Activated naive CD4-positive, alpha-beta T cell treated with anti-CD3 and anti-CD28 coated beads, Interleukin-2, amount 50 U/mL, for 16 hours (primary cell): ENCODE measurements at places on chromosomes 11 and 22.

GRCh38 chr11:132357811-132358572 lies 987.6 kb downstream of the NTM start:
- no peak for DNase-seq

- DNase-seq, result no peak
Observed at GRCh38 chr22:46726066-46726985, 11.7 kb downstream of the CERK start.

DNA sequence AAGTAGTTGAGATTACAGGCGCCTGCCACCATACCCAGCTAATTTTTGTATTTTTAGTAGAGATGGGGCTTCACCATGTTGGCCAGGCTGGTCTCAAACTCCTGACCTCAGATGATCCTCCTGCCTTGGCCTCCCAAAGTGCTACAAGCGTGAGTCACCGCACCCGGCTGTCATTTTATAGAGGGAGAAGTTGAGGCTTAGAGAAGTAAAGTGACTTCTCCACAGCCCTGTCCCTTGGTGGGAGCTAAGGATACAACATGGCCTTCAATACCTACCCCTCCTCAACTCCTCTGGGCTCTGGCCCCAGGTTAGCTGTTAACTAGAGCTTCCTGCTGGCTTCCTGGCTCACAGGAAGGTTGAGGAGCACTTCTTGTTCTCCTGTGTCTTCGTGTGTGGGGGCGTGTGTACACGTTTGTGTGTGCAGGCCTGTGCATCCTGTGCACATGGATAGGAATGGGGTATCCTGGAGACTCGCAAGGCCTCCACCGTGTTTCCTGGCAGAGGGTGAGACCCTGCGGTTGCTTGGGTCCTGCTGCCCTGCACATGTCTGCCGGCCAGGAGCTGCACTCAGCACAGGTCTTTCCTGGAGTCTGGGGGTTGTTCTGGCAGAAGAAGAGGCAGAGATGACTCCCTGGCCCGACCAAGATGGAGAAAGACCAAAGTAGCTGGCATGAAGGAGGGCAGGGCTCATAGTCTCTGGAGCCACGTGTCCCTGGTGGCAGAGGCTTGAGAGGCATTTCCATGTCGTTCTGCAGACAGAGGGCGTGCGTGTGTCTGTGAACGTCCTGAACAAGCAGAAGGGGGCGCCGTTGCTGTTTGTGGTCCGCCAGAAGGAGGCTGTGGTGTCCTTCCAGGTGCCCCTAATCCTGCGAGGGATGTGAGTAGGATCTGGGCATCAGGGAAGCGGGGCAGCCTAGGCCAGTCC lies 2.4 kb downstream of the SIDT2 start:
- DNase-seq, result peak; percentile 59

GRCh38 chr11:15987046-15987445 lies 369.3 kb downstream of the SOX6 start:
- DNase-seq, result no peak

- DNase-seq, result no peak
Observed at GRCh38 chr11:3892156-3892555, 36.7 kb downstream of the STIM1 start.

- DNase-seq, result no peak
Observed at GRCh38 chr11:70573701-70574151, 175.4 kb downstream of the CTTN start.

DNA sequence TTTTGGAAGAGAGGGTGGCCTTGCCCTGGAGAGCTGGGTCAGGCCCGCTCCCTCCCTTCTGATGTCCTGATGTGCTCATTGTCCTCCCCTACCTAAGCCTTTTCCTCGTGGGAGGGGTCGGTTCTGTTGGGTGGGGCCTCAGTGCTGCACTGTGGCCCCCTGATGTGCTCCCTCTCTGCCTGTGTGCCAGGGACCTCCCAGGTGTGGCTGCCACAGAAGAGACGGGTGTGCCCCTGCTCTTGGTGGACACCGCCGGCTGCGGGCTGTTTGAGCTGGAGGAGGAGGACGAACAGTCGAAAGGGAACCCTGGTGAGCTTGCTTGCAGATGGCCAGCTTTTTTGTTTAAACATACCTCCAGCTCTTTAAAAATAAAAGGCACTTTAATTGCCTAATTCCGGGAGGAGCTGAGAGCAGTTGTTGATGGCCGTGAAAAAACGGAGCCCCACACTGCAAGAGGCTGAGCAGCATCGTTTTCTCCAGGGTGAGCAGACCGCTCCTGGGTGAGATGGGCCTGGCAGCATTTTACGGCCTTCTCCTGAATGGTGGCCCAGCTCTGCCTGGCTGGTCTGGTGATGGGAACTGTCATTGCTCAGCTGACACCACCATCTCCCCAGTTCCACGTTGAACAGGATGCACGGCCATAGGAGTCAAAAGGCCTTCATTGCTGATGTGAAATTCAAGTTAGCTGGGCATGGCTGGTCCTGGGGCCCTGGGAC lies 30.1 kb downstream of the IGHMBP2 start:
- DNase-seq, result no peak

DNA sequence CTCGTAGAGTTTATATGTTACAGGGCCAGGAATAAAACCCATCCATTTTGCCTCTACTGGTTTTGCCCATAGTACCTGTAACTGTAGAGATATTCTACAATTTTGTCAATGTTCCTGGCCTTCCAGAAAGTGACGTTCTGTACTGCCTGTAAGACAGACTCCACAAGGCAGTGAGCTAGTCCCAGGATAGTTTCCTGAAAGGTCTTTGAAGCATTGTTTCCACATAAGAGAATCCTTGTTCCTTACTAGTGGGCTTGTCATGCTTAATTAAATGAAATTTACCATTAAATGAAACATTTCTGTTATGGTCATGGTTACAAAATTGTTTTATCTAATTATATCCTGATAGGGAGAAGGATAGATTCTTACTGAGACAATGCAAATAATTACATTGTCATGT lies 80.4 kb downstream of the HSD17B12 start:
- DNase-seq, result no peak

DNA sequence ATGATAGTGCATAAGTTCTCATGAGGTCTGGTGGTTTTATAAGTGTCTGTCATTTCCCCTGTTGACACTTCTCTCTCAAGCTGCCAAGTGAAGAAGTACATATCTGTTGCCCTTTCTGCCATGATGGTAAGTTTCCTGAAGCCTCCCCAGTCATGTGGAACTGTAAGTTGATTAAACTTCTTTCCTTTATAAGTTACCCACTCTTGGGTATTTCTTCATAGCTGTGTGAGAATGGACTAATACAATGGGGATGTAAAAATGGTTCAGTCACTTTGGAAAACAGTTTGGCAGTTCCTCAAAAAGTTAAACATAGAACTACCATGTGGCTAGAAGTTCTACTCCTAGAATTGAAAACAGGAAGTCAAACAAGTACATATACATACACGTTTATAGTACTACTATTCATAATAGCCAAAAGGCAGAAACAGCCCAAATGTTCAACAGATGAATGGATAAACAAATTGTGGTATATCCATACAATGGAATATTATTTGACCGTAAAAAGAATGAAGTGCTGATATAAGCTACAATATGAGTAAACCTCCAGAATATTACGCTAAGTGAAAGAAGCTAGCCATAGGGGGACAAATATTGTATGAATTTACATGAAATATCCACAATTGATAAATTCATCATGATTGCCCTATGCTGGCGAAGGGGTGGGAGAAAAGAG lies 16.0 kb upstream of the DKK3 start:
- no peak for DNase-seq

GRCh38 chr11:134819041-134819440 lies 407.0 kb upstream of the B3GAT1 start:
- DNase-seq, result no peak

- DNase-seq, result no peak
Observed at GRCh38 chr22:29190051-29190450, 15.6 kb upstream of the EMID1 start.

DNA sequence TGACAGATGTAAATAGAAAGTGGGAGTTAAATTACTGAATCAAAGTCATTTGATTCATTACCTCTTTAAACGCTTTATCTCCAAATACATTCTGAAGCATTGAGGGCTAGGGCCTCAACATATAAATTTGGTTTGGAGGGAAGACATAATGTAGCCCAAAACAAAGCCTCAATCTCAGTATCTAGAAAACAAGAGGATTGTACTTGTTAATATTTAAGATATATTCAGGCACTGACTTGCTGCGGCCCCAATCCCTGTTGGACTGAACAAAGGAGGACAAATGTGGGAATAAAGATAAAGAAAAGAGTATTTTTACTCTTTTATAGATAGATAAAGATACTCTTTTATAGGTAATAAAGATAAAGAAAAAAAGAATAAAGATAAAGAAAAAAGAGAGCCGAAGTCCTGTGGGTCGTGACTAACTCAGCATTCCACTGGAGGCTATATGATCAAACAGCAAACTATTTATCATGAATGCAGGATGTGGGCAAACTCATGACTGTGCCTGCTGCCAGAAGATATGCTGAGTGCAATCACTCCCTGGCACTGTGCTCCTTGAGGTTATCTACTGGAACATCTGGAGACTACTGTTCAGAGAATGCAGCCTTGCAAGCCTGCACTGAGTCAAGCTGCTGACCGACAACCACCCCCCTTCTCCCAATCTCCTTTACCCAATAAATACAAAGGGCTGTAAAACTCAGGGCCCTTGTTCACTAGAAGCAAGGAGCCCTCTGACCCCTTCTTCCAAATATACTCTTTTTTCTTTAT lies 6.9 kb downstream of the OR10V1 start:
- DNase-seq, result no peak

DNA sequence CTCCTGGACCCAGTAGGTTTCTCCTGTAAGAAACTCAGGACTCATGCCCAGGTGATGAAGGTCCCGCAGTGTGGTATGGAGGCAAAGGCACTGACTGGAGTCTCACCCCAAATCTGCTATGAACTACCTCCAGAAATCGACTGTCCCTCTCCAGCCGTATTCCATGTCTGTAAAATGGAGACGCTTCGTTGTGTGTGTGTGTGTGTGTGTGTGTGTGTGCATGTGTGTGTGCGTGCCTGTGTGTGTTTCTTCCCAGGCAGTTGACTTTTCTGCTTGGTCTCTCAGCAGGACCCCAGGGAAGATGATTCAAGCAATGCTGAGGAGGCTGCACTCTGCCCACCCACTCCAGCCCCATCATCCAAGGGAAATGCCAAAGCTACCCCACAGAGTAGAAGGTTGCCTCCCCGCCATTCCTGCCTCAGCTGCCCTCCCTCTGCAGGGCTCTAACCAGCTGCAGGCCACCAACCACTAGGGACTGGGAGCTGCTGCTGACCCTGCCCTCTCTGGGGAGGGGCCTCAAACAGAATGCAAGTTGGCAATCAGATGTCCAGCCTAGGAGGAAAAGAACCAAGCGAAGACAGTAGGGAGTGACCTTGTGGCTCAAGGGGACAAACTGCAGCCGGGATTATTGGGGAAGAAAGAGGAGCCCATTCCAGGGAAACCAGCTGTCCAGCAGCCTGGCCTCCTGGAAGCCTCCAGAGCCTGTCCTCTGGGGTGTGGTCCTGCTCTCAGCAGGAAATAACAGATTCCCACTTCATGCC lies 56.2 kb downstream of the SLC22A12 start:
- no peak for DNase-seq

DNA sequence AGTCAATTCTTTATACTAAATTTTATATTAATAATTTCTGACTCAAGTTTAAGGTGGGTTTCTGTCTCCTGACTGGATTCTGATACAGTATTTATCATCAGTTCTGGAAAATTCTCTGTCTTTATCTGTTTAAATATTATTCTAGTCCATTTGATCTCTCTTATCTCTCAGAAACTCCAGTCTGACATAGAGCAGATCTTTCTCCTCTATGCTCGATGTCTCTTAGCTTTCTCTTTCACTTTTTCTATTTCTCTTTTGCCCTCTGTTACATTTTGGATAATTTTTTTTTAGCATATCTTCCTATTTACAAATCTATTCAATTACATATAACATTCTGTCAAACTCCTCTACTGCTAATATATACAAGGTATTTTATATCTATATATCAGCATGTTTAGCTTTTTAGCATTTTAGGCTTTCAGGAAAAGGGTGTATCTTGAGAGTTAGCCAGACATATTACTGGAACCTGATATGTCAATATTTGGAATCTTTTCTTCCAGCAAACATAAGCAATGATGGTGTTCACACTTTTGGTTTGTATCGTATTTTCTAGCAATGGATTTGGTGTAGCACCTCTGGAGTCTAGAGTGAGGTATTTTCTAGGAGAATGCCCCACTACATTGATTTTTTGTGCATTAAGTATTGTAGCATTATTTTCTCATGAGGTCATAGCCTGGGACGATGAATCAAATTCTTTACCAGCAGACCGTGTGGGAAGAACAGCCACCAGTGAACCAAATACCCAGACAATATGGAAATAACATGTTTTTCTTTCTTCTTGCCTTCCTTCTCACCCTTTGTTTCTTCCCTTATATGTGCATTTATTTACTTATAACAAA lies 4.1 kb upstream of the NNMT start:
- no peak for DNase-seq

DNA sequence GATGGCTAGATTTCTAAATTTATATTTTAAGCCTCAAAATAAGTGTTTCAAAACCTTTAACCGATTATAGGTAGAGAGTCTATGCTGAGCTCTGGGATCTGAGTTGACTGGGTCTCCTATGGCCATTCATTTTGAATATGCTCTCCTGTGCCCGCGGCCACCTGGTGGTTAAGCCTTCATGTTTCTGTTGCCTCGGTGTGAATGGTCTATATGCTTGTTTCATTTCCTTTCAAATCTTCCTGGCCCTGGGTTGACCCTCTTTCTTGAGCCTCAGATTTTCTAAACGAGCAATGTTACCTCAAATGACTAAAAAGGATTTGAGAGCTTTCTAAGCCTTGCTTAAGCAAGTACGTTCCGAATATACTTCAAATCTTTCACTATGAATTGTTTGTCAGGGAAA lies 789.4 kb upstream of the KIRREL3 start:
- no peak for DNase-seq

- peak; percentile 54 for DNase-seq
Observed at GRCh38 chr22:37228106-37229011, 15.7 kb downstream of the RAC2 start.

DNA sequence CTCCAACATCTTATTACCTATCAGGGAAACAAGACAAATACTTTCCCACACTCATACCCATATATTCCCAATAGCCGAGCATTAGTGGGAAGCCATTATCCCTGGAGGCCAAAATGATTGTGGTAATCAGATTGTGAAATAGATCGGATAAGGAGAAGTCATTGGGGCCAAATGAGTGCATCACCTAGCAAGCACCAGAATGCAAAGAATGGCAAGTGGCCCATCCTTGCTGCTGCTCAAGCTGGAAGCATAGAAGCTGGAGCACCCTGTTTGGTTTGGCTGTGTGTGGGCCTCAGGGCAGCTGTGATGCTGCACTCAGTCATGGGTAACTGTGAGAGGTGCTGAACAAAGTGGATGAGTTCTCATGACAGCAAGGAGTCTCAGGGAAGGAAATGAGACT lies 18.7 kb upstream of the DBX1 start:
- DNase-seq, result no peak

GRCh38 chr11:32425761-32426160 lies 9.6 kb downstream of the WT1 start:
- DNase-seq, result no peak

GRCh38 chr11:86152006-86152862 lies 83.3 kb upstream of the PICALM start:
- no peak for DNase-seq
